ENCODE measurements at places on chromosomes 5 and 9.
A peak's percentile ranks its signal among the peaks of the same experiment; 100 is the strongest.

DNA sequence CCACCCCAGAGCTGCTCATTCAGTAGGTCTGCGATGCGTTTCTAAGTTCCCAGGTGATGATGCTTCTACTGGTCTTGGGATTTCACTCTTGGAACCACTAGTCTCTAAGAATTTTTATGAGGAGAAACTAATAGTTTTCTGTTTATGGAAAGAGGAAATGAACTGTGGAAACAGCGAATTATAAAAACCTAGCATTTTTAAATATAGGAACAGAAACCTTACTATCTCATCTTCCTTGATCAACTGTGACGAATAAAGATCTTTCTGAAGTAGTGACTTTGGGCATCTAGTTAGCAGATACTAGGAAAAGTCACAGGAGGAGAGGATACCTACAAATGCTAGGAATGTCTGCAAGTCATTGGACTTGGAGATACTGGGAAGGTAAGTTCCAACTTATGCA is 376.8 kb upstream of the RFX3 start:
- no peak for DNase-seq

- DNase-seq, result no peak
Observed at GRCh38 chr9:93824386-93825294, 130.5 kb downstream of the BARX1 start.

DNA sequence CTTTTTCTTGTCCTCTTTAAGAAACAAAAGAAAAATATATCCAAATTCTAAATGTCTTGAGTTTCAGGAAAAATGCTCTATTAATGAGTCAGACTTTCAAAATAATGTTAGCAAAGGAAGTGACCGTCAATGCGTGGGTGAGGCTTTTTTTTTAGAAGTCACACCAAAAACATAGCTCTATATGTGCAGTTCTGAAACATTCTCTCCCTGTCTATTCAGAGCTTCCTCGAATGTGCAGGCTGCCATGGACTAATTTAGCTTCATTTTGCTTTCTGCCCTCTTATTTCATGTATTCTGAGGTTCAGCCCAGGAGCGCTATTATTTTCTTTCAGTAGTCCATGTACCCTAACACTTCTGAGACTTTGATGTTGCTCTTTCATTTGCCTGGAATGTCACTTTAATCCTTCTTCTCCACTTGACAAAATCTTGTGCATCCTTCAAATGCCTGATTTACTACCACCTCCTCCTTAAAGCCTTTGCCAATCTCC is 72.5 kb upstream of the RASA1 start:
- DNase-seq, result peak; percentile 81

DNA sequence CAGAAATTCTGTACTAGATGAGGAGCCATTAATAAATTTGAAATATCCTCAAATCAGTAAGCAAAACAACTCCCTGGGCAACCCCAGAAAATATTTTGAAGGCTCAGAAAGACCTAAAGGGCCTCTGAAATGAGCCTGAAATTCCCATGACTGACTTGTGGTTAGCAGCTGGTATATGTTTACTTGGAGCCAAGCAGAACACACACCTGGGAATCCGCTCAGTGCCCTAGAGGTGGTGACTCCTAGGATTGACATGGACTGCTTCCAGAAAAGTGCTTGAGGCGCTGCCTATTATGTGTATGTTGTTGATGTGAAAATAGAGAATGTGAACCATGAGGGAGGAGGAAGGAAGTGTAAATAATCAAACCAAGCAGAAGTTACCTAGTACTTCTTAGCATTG is 14.7 kb downstream of the RFK start:
- no peak for DNase-seq

GRCh38 chr9:89678396-89679015 is 73.7 kb downstream of the GADD45G start:
- DNase-seq, result no peak

DNA sequence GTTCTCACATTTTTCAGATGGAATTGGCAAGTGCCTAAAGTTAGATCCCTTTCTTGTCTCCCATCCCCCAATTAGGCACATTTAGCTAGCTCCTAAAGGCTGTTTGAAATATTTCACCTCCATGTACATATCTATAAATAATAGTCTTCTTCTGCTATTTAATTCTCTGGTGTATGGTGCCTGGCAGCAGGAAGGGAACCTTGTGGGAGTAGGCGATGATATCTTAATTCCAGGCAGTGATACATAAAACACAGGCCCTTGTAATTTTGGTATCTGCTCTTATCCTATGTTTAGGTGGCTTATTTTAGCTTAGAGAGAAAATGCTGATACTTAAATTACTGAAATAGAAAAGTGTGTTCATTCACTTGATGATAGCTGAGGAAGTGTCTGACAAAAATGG is 262.9 kb upstream of the DAP start:
- DNase-seq, result no peak

DNA sequence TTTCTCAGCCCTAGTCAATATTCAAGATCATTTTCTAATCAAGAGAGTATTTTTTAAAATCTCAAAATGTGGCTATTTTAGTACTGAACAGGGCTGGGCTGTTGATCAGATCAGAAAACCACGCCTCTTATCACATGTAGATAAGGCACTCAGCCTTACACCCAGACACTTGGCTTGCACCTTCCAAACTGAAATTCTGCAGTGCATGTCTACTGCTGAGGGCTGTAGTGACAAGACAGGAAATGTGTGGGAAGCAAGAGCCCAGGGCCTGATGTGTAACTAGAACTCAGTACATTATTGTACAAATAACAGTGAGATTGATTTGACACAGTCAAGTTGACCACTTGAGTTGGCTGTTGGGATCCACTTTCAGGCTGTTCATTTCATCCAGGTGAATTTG is 48.6 kb downstream of the UBE2QL1 start:
- DNase-seq, result no peak

DNA sequence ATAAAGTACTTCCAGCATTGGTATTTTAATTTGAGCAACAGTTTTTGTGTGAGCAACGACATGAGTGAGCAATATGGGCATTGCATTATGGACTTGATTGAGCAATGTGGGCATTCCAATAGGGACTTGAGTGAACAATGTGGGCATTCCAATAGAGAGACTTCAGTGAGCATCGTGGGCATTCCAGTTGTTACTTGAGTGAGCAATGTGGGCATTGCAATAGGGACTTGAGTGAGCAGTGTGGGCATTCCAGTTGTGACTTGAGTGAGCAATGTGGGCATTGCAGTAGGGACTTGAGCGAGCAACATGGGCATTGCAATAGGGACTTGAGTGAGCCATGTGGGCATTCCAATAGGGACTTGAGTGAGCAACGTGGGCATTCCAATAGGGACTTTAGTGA is 52.2 kb downstream of the ZCCHC7 start:
- DNase-seq, result no peak

DNA sequence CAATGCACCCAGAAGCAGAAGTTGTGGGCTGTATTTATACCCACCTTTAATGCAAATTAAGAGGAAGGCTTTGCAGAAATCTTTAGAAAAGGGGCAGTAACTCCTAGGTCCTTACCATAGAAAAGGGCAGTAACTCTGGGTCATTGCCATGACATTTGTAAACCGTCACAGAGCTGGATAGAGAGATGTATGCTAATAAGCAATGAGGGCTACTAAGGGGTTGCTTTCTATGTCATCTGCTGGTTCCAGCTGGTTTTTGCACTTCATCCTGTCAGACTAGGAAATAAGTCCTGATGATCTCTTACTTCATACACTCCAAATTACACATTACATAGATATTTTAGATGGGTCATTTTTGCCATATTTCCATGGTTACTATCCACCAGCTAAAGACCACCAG is 299.1 kb upstream of the TYRP1 start:
- DNase-seq, result no peak

- no peak for DNase-seq
Observed at GRCh38 chr5:112663146-112663545, 74.5 kb upstream of the APC start.

GRCh38 chr5:180287404-180287803 is 4.5 kb downstream of the MAPK9 start:
- no peak for DNase-seq

DNA sequence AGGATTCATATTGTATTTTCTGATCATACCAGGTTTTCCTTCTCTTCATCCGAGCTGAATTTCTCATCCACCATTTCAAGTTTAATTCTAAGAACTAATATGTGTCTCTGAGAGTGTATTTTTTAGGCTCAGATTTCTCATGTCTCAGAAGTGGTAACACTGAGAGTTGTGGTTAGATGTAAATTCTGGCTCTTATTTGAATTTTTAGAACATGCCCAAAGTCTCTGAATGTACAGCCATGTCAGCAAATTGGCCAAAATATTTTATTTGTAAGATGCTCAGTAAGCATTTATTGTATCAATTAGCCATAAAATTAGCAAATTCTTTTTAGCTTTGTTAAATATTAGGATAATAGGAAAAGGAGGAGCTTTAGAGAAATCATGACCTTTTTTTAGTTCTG is 16.6 kb downstream of the SV2C start:
- no peak for DNase-seq

DNA sequence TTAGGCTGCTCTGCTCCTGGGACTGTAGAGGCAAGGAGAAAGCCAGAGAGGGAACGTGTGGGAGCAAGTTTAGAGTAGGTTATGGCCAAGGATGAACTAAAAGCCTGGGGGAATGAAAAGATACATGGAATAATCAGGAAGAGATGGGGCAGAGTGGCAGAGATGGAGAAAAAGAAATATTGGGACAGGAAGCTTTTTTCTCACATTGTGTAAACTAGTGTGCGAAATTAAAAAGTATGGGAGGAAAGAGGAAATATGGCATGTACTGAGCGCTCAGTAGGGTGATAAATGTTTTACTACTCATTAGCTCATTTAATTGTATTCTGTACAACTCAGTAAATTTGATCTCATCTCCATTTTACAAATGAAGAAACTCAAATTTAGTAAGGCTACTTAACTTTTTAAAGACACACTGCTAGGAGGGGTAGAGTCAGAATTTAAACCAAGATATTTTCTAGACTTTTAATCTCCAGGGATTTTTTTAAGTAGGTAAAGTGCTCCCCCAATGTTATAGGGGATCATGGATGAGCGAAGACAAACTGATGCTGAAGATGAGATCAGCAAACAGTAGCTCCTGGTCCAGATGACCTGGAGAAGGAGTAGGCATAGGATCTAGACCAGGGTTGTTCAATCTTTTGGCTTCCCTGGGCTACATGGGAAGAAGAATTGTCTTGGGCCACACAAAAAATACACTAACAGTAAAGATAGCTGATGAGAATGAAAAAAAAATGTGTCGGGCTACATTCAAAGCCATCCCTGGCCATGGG is 30.8 kb downstream of the ALDH1A1 start:
- DNase-seq, result no peak

All from iris pigment epithelial cell (primary cell).